ENCODE measurements at places on chromosomes 3 and 15. TPM values are rescaled to one million over a fixed set of nuclear protein-coding genes. Genes with fewer than 3 reads are reported as not detected.

GRCh38 chr3:158121295-158121694 lies 11.4 kb downstream of the RSRC1 start:
- H3K4me1 ChIP-seq, result no peaks in the 10 kb centered on the region
- no peak overlapping the region for H3K27ac ChIP-seq
- H3K27me3 ChIP-seq, result no peaks in the 10 kb centered on the region
- no peak for DNase-seq
- peaks cover 46% of the 10 kb centered on the region for H3K36me3 ChIP-seq
- no peak overlapping the region for H3K4me3 ChIP-seq

DNA sequence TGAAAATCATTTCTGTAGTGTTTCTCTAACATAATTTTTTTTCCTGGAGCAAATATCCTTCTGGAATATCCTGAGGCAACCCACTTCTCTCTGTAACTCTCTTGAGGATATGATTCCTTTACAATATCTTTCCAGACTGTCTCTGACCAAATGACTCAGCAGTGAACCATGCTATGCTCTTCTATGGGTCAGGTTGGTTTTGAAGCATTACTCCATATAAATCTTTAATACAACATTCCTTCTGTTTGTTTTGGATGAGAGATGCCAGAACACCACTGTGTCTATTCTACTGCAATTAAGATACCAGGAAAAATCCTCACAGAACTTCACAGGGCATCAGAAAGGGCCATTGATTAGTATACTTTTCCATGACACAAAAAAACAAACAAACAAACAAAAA lies 626.4 kb upstream of the ZNF385D start:
- peaks cover 14% of the 10 kb centered on the region for H3K27me3 ChIP-seq
- H3K4me3 ChIP-seq, result no peak overlapping the region
- DNase-seq, result no peak
- no peak overlapping the region for H3K27ac ChIP-seq

DNA sequence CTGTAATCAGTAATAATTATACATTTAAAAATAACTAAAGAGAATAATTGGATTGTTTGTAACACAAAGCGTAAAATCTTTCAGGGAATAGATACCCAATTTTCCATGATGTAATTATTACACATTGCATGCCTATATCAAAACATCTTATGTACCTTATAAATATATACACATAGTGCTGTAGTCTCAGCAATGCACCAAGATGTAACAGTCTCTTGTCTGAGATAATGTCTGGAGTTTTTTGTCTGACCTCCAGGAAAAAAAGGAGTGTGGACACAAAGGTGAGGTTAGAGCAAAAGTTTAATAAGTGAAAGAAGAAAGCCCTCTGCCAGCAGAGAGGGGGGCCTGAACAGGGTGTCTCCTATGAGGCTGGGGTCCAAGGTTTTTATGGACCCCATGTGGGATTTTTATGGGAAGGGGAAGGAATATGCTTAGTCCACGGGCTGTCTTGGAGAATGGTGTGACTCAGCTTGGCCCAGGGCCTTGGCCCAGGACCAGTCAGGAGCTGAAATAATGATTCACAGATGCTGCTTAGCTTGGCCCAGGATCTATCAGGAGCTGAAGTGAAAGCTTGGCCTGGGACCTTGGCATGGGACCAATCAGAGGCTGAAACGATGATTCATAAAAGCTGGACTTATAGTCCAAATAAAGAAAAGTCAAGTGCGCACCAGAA lies 545.0 kb downstream of the ZPLD1 start:
- no peak for DNase-seq
- H3K4me1 ChIP-seq, result no peaks in the 10 kb centered on the region
- H3K36me3 ChIP-seq, result no peaks in the 10 kb centered on the region
- H3K27ac ChIP-seq, result no peak overlapping the region

The RTP3 gene
- not detected for total RNA-seq

DNA sequence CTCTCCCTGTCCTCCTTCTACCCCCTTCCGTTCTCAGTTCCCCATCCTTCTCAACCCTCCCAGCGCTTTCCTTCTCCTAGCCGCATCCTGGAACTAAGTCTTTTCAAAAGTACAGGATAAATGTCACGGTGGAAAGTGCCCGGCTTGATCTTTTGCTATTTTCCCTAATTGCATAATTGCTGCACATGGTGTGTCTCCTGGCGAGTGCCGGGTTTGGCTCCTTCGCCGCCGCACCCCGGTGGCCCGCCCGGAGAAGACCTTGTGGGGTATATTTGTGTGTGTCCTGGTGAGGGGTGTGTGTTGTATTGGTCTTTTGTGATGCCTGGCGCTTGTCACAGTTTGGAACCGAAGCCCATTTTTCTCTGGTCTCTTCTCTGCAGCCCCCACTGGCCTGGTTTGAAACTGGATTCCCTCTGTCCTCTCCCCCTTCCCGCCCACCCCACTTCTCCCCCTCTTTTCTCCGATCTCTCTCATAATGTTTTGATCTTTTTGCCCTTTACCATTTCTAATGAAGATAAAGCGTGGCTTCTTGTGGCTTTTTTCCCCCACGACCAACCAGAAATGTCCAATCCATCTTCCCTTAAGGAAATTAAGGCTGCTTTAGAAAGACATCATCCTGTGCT lies 692 bp downstream of the UBE2E2 start:
- peaks cover 41% of the 10 kb centered on the region for H3K4me1 ChIP-seq
- no peak overlapping the region for H3K27ac ChIP-seq
- H3K27me3 ChIP-seq, result no peaks in the 10 kb centered on the region
- DNase-seq, result peak; percentile 77
- no peaks in the 10 kb centered on the region for H3K36me3 ChIP-seq
- peak overlapping the region; percentile 65 for H3K4me3 ChIP-seq

The IQCH gene
- 1.7 TPM for total RNA-seq

The GASK1A gene
- total RNA-seq, result 2.5 TPM

DNA sequence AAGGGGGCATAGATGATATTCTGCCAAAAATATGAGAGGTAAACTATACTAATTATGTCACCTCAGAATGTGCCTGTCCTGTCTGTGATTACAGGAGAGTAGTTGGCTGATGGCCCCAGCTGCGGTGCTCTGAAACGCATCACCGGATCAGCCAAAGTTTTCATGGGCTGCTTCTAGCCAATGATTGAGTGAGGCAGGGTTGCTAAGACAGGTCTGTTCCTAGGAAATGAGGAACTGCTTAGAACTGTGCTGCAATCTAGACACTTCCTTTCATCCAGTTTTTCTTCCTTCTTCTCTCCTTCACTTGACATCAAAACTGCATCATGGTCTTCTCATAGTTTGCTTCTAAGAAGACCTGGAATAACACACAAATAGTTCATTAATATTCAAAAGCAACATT lies 124.0 kb downstream of the KCNH8 start:
- H3K4me3 ChIP-seq, result no peak overlapping the region
- H3K4me1 ChIP-seq, result no peaks in the 10 kb centered on the region
- H3K36me3 ChIP-seq, result no peaks in the 10 kb centered on the region
- no peaks in the 10 kb centered on the region for H3K27me3 ChIP-seq
- no peak overlapping the region for H3K27ac ChIP-seq

The TMEM212 gene
- not detected for total RNA-seq

The HRG gene
- not detected for total RNA-seq

DNA sequence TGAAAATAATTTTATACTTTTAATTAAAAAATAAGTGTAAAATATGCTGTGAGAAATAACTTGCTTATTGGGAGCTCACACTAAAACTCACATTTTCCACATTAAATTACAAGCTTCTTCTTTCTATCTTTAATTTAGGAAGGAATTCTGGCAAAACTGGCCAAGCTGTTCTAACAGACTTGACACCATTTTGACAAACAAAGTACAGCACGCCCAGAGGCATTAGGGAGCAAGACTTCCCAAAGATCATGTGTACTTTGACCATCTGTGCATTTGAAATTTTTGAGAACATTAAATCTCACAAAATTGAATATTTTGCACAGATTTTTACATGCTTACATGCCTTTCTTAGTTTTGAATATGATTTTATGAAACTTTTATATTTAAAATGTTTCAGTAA lies 1288.4 kb upstream of the CADM2 start:
- no peak for DNase-seq
- no peaks in the 10 kb centered on the region for H3K4me1 ChIP-seq
- no peak overlapping the region for H3K27ac ChIP-seq
- no peaks in the 10 kb centered on the region for H3K36me3 ChIP-seq
- H3K27me3 ChIP-seq, result no peaks in the 10 kb centered on the region

GRCh38 chr3:67382536-67382935 lies 271.9 kb downstream of the SUCLG2 start:
- peaks cover 32% of the 10 kb centered on the region for H3K4me1 ChIP-seq
- H3K27me3 ChIP-seq, result no peaks in the 10 kb centered on the region
- no peak for DNase-seq
- peaks cover 34% of the 10 kb centered on the region for H3K36me3 ChIP-seq

The TGM5 gene
- not detected for total RNA-seq

DNA sequence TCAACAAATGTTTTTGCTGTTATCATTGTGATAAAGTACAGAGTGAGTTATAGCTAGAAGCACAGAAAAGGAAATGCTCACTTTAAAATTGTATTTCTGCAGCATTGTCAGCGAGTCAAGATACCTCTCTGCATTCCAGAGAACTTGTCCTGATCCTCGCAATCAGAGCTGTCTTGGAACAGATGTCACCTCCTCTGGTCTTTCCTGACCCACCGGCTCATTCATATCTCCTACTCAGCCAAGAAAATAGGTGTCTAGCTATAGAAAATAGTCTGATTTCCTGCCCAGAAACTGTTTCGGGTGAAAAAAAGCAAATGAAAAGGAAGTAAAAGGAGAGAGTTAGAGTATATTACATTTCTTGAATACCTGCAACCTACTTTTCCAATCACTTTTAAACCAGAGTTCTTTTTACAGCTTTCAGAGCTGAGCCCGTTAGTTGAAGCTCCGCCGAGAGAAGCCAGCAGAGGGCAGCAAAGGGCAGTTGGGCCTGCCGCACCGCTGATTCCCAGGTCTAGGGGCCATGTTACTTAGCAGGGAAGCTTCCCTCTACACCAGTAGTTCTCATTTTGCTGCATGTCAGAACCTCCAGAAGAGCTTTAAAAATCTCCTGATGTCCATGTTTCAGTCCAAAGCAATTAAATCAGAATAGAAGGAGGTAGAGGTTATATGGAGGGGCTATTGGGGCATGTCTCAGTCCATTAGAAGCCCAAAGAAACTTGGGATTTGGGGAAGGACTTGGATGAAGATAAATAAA lies 185.7 kb upstream of the THRB start:
- no peaks in the 10 kb centered on the region for H3K36me3 ChIP-seq
- H3K4me3 ChIP-seq, result no peak overlapping the region
- H3K27ac ChIP-seq, result no peak overlapping the region
- peaks cover 13% of the 10 kb centered on the region for H3K4me1 ChIP-seq
- H3K27me3 ChIP-seq, result no peaks in the 10 kb centered on the region
- peak; percentile 81 for DNase-seq

The CISH gene
- total RNA-seq, result 12.9 TPM
